ENCODE measurements at places on chromosomes 13 and 19.

- DNase-seq = no peak
Measured at GRCh38 chr13:105952973-105953290, 582.5 kb downstream of the EFNB2 start.

DNA sequence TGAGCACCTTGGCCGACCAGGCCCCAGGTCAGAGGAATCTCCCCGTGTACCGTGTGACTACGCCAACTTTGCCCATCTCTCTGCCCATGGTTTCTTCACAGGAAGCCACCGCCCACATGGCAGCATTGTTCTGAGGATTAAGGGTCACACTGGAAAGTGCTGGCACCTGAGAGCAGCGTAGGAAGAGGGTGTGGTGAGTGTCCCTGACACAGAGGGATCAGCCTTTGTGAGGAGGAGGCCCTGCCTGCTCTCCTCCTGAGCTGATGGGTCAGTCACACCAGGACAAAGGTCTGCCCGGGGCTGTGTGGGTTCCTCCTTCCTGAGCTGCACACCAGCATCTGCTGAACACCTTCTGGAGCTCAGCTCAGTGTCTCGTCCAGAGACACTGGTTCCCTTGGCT lies 32.2 kb upstream of the SLC15A1 start:
- no peak for DNase-seq

DNA sequence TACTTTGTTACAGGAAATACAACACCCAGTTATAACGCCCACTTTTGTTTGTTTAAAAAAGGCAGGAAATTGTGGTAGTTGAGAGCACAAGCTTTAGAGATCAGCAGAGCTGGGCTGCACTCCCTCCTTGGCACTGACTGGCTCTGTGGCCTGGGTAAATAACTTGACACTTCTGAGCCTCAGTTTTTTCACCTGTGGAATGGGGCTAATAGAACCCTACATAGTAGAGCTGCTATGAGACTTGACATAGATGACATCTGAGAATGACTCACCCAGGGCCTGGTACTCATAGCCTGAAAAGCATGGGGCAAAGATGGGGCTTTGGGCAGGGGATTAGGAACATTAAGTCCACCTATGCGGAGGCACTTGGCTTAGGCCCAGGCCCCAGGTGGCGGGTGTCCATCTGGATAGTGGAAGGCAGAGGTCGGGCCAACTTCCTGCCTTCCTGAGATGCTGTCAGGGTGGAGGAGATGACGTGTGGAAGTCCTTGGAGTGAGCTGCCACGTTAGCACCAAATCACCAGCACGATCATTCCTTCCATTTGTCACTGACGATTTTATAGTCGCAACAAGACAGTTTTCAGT lies 159.1 kb downstream of the KATNAL1 start:
- no peak for DNase-seq

GRCh38 chr13:33129094-33129832 lies 113.0 kb downstream of the KL start:
- DNase-seq = no peak

GRCh38 chr19:46000491-46001246 lies 5.4 kb downstream of the CCDC61 start:
- peak; percentile 60 for DNase-seq

DNA sequence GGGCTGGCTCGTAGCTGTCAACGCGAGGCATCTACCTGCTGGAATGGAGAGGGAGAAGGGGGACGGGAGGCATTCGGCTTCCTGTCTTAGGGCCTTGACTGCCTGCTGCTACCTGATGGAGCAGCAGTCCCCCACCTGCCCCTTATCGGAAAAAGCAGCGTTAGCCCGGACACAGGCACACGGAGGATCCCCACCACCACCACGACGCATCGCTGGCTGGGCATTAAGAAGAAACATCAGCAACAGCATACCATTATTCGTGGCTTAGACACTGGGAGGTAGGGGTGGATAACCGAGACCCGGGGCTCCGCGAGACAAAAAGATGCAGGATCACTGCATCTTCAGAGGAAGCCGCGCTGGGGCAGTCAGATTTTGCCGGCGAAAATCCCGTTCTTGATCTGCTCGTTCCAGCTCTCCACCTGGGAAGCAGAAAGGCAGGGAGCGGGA lies 1.1 kb downstream of the COX6B2 start:
- DNase-seq = no peak

DNA sequence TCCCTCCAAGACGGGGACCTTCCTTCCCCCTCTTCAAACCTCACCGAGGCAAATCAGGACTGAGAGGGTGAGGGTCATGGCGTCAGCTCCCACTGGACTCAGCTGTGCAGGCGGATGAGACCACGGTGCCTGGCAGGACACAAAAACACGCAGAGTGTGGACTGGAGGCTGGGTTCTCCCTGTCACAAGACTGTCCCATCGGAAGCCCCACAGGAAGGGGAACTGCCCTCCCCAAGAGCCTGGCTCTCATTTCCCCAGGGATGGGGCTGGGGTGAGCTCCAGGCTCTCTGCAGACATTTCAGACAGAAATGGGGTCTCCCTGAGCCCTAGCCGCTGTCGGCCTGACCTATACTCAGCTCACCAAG lies at the start of gene LILRB5:
Gene LILRB5 (minus strand): TSS at position 158 of the 365 bp plus-strand sequence. CDS start 80 bp downstream, at position 78.
- no peak for DNase-seq

DNA sequence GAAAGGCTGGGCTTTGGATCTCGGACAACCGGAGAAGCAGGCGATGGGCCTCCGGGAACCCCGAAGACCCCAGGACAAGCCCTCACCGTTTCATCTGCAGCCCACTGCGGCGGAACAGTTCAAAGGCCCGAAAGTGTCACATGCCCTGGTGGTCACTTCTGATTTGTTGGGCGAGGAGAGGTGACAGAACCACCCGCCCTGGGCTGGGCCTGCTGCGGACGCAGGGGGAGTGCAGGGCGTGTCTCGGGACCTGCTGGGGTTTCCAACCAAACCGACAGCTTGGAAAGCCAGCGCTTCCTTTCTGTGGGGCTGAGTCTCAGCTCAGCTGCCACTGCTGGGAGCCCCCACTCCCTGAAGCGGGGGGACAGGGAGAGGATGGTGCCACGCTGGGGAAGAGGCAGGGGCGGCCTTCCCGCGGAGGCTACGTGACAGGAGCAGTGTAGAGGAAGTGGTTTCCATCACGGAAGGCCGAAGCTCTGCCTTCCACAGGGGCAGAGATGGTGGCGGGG lies 22.8 kb upstream of the ZBTB7A start:
- DNase-seq = peak; percentile 32

GRCh38 chr13:25217023-25217885 lies 45.2 kb upstream of the AMER2 start:
- DNase-seq = no peak

Data from activated CD8-positive, alpha-beta memory T cell treated with anti-CD3 and anti-CD28 coated beads for 1 hour (primary cell).